ENCODE measurements at places on chromosomes 3 and 15. TPM values are rescaled to one million over a fixed set of nuclear protein-coding genes. Genes with fewer than 3 reads are reported as not detected.

Gene ATOSA
- 9.1 TPM for total RNA-seq

Gene CCR3
- total RNA-seq = not detected

Gene SLC51B
- 16.4 TPM for total RNA-seq

Gene SCG3
- not detected for total RNA-seq

Gene CCRL2
- total RNA-seq = 0.18 TPM

Gene SNRPN
- 103 TPM for total RNA-seq

Gene TIPARP
- 42.1 TPM for total RNA-seq

Gene FETUB
- total RNA-seq = 0.25 TPM

Gene TM6SF1
- total RNA-seq = not detected

Gene TM4SF18
- 40.4 TPM for total RNA-seq

Data from A549 treated with CORT108297 at 1 μM for 4 hours (cell line).